ENCODE measurements at places on chromosomes 4 and X.

DNA sequence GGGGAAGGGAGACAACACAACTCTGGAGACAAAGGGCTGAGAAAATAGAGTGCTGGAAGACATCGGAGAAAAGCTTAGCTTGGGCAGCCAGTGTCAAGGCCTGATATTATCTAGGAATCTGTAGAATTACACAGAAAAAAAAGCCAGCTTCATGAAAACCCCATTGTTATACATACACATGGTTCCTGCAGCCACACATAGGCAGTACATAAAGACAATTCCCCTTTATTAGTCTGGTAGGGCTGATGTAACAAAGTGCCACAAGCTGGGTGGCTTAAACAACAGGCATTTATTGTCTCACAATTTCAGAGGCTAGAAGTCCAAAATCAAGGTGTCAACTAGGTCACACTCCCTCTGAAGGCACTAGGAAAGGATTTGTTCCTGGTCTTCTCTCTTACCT is 503.5 kb downstream of the MID1IP1 start:
- no peak for DNase-seq

- no peak for DNase-seq
These were observed 412.4 kb downstream of the DMD start for GRCh38 chrX:32798990-32799389.

DNA sequence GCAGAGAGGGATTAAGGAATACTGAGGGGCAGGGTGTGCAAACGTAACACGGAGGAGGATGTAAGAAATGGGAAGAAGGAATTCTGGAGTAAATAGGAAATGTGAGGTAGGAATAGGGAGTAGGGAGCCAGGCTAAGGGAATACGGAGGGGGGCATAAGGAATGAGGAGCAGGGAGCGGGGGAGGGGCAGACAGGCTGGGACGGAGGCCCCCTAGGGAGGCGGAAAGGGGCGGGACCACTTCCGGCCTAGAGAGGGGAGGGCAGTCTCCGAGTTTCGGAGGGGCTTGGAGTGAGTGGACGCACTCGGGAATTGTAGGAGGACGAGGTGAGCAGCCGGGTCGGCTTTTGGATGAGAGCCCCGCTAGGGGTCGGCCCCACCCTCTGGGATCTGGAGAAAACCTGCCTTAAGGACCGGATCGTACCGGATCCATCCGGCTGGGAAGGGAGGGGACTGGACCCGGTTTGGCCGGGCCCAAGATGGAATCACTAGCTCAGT is 612 bp downstream of the MAGED2 start:
- no peak for DNase-seq

GRCh38 chrX:153412746-153413720 is 1.8 kb downstream of the ZFP92 start:
- DNase-seq = no peak

DNA sequence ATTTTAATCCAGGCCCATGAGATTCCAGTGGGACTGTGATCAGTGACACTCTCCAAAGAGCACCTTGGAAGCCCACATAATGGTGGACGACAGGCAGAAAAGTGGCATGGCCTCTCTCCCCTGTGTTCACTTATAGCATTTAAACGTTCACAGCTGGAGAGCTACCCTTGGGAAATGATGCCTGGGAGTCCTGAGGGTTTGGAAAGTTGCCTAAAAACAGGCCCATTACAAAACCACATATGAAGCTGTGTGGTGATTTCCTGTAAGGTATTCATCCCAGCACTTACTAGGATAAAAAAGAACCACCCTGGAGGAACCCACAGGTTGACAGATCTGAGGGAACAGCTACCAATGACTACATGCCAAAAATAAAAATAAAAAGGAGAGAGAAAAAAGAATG is 193.2 kb downstream of the RASL11B start:
- no peak for DNase-seq

DNA sequence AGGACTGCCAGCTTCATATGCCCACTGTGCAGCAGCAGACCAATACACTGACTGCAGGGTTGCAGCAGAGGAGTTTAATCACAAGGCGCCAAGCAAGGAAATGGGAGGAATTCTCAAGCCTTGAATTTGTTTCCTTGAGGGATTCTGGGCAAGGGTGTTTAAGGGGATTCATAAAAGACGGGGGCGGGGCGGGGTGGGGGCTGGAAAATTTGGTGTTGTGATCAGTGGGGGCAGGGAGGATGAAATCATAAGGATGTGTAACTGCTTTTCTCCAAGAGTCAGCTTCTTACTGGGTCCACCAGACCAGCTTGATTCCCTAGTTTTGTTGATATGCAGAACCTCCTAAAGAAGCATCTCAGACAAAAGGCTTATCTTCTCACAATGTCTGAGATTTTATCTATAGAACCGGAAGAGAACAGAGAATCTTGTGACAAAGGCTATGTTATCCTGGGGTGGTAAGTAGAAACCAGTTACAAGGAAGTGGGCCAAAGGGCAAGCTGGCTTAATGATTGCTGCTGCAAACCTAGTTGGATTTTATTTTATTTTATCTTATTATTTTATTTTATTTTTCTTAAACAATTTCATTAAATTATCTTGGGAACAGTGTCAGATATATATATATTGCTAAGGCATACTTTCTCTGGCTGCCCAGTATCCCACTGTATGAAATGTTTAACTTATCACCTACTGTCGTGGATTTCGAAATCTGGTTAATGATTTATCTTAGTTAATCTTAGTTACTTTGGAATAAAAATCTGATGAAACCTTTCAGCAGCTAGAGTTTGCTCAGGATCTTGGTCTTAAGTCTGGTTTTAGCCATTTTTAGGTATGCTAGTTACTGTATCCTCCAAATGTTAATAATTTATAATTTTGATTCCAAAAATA is 276.4 kb downstream of the RPA4 start:
- no peak for DNase-seq

DNA sequence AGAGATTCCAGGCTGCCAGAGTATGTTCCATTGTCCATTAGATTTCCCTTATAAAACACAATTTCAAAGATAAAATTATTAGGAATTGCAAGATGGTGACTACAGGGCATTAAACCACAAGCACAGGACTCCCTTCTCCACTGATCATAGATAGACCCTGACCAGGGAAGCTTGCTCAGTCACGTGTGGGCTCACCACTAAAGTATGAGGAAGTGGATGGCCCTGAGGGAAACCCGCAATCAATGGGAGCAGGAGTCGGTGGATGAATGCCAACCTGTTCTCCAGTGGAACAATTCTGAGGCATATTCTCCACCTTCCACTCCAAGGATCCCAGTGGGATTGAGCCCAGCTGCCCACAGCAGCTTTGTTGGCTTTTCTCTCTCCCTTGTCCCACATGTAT is 515.7 kb downstream of the BCOR start:
- no peak for DNase-seq

DNA sequence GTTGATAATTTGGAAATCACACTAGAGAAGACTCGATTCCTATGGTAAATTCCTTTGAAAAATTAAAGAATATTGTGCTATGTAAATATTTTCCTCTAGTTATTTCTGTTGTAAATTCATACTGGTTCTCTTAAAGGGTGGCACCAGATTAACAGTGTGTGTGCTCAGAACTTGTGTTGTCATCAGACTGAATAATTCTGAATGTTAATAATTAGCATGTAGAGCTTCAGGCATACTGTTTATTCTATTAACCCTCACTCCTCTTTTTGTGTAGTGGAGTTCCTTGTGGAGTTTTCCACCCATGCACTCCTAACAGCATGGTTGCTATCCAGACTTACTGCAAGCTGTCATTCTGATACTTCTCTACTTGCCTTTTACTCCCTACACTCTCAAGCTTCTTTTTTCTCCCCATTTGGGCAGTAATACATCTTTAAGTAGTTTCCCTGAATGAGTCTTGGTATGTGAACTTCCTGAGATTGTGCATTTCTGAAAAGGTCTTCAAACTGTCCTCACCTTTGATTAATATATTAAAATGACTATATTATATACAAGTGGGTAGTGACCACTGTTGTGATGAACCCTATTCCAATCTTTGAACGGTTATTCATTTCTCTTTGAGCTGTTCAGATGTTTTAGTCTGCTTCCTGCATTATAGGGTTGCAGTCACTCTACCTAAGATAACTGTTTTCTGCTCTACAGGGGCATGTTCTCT is 29.9 kb upstream of the RTL8A start:
- DNase-seq = no peak

- DNase-seq = no peak
These were observed 248.3 kb upstream of the MAD2L1 start for GRCh38 chr4:120314969-120315368.

DNA sequence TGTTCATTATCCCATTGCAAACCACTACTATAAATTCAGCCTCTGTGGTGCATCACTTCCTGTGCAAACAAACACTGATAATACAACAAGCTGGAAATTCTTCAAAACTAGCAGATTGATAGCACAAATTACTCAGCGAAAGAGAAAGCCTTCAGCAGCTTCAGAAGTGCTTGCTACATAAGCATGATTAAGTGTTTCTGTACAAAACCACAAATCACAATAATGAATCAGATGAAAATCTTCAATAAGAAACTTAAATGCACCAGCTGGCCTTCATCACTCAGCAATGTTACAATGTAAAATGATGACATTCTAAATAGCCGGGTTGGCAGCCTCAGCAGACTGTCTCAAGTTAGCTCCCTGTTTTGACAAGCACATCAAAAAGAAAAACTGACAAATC is 262.2 kb downstream of the SPOCK3 start:
- DNase-seq = no peak

- DNase-seq = no peak
These were observed 1295.8 kb upstream of the ADGRL3 start for GRCh38 chr4:59904331-59904730.

GRCh38 chr4:140220058-140220457 is 66.1 kb upstream of the MAML3 start:
- DNase-seq = no peak

GRCh38 chrX:45912316-45912715 is 632.9 kb downstream of the ZNF674 start:
- no peak for DNase-seq

DNA sequence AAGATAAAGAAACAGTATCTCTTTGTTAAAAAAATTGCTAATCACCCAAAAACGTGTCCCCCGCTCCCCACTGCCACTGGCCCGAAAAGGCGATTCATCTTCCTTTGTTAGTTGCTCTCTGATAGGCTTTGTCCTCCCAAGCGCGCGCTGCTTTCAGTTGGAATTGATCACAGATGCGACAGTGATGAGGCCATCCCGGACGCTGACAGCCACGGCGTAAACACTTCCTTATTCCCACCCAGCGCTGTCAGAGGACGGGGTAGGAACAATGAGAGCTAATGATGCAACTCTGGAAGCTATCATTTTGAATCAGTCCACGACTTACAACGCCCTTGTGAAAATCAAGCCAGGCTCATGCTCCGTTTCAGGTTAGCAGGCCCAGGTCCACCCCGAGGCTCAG is 21.4 kb downstream of the SOD3 start:
- no peak for DNase-seq

DNA sequence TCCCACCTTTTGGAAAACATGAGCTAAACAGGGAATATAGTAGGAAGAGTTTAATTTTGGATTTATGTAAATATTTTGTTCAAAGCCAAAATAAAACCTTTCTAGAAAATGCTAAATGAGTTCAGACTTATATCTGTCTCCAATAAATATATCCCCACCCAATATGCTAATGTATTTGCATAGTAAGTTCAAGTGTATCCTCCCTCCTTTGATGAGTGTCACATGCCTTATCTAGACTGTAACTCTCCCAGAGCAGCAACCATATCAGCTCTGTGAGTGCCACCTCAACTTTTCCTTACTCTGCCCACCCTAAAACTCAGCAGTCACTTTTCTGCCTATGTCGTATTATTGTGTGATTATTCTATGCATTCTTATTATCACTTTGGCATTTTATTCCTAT is 516.1 kb upstream of the NR3C2 start:
- no peak for DNase-seq

GRCh38 chrX:26613956-26614355 is 398.0 kb downstream of the MAGEB5 start:
- DNase-seq = no peak

- DNase-seq = no peak
These were observed 172.7 kb downstream of the MID1 start for GRCh38 chrX:10447564-10448214.

DNA sequence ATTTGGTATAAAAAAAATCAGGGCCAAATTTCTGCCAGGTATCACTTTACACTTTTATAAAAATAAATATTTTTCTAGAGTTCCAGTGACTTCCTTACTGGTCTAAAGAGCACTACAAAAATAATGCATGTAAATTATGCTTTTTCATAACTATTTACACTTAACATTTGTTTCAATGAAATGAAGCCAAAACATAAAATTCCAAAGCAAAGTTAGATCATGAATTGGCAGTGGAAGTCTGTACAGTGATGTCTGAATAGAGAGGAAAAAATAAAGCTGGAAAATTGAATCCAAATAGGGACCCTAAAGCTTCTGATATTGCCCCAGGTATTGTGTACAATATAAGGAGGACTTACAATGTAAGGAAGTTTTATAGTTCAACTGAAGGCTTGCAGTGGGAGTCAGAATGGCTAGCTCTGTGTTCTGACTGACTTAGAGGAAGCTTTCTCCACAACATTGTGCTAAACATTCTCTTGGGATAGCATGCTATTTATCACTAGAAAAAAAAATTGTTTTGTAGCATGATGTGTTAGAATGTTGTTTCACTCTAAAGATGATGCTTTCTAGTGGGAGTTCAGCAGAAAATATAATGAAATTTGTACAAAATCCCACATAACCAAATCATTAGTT is 288.2 kb upstream of the UGT8 start:
- DNase-seq = no peak

- DNase-seq = no peak
These were observed 57.2 kb upstream of the DAPP1 start for GRCh38 chr4:99759346-99759984.

DNA sequence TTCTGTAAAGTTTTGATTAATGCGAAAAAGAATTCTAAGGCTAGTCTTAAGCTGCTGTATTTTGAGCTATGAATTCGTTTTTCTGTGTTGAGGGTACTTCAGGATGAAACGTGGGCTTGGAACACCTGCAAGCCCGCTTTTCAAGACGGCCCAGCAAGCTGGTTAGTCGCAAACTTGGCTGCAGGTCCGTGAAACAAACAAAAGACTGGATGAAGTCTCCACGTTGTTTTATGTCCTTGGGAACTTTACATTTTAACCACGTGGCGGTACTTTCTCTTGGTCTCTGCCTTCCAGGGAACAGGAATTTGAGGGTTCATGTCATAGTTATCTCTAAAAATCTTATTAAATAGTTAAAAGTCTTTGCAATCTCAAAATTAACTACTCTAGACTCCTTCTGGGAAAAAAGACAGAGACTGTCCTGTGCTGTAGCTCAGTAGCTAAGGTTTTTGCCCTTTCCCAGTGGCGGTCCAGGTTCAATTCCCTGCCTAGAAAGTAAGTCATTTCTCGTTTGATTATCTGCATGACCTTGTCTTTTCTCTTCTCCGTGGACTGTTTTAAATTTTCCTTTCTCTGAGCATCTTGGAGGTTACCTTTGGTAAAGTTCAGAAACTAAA is 21.0 kb downstream of the TENM3 start:
- no peak for DNase-seq

DNA sequence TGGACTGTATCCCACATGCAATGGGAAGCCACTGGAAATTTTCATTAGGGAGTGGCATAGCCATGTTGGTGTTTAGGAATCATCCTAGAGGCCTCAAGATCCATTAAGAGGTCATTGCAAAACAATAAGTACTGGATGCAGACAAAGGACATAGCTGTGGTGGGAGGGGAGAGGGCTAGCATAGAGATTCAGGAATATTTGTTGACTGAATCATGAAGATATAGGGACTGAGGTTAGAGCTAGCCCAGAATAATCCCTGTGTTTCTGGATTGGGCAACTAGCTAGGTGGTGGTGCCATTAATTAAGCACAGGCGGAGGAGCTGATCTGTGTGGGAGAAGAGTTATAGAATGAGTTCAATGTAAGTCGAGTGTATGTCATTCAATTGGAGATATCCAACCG is 135.0 kb downstream of the RAB28 start:
- no peak for DNase-seq
